ENCODE measurements at places on chromosomes 1 and 21. TPM values are rescaled to one million over a fixed set of nuclear protein-coding genes. Genes with fewer than 3 reads are reported as not detected.

GRCh38 chr1:180264595-180264994 is 34.5 kb downstream of the LHX4 start:
- DNase-seq, result no peak

DNA sequence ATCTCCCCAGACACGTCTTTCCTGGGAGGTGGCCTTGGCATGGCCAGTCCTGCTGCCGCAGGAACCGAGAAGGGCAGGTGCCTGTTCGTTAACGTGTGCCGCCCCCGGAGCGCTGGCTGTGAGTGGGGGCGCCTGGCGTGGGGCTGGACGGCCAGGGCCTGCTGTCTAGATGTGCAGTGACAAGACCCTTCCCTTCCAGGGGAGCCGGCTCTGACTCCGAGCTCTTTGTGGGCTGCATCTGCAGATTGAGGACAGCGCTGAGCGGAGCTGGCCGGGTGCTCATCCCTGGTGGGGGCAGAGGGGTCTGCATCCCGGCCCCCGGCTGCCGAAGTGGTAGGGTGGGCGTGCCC is 13.0 kb downstream of the COL18A1 start:
- no peak for DNase-seq

- DNase-seq, result no peak
Observed at GRCh38 chr1:29801561-29801973, 565.2 kb downstream of the PTPRU start.

DNA sequence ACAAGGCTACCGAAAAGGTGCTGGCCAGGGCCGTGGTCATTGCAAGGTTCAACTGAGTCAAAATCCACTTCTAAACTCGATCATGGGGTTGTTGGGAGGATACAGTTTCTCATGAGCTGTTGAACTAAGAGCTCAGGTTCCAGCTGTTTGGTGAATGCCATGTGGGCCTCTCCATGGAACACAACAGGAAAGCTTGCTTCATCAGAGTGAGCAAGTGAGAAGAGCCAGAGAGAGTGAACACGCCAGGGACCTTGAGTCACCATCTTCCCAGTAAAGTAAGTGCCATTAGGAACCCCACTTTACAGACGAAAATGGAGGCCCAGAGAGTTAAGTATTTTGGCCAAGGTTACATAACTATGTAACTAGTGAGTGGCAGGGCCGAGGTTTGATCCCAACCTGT is 475.1 kb upstream of the VAMP3 start:
- DNase-seq, result no peak

DNA sequence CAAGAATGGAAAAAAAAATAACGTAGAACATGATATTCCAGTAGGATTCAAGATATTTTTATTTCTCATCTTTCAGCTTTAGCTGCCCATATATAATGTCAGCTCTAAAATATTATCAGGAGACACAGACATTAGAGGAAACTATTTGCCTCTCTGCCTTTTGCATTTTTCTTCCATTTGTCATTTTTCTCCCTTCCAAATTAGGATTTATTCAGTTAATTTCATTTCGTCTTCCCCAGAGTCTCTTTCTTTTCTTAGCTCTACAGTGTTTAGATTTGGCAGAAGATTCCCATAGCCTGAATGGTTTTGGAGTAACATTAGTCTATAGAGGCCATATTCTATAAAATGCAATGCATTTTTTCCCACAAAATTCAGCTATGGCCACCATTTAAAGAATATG is 5.1 kb upstream of the ENAH start:
- DNase-seq, result no peak

- DNase-seq, result no peak
Observed at GRCh38 chr1:157725221-157725577, 24.6 kb upstream of the FCRL3 start.

GRCh38 chr1:186289943-186290545 is 85.0 kb downstream of the TPR start:
- no peak for DNase-seq

DNA sequence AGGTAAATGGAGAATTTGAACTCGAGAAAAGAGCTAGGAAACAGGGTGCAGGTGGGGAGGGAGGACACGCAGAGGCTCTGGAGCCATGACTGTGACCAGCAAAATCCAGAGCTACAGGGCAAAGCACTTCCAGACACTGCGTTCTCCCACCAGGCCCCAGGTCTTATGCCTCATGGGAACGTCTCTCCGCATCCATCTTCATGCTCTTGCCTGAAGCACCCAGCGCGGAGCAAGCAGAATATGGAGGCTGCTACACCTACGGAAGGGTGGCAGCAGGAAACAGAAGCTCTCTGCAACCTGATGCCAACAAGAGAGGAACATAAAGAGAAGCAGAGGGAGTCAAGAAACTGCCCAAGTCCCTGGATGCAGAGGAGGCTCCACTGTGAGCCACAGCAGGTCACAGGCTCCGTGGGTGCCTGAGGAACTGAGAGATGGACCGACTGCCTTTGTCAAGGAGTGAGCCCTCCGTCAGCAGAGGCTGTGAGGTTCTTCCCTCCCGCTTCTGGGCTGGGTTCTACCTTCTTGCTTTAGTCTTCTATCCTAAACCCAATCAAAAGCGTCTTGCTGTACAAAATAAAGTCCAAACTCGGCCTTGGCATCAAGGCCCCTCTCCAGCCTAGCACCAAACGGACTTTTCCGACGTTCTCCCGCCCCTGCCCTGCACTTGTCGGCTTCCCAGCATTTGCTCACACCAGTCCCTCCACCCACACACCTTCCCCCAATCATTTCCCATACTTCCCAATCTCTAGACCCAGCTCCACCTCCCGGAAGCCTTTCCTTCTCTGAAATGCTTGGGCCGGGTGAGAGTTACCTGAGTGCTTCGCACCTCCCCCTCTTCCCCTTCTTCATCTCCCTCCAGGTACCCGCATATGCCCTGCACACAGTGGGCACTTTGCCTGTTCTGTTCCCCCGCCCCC is 930 bp downstream of the DHCR24 start:
- DNase-seq, result no peak

- DNase-seq, result no peak
Observed at GRCh38 chr1:193322211-193322610, 135.8 kb upstream of the B3GALT2 start.

Gene TSPEAR
- total RNA-seq, result not detected

Gene BRDT
- total RNA-seq, result not detected
